ENCODE measurements at places on chromosomes 5 and 9.

DNA sequence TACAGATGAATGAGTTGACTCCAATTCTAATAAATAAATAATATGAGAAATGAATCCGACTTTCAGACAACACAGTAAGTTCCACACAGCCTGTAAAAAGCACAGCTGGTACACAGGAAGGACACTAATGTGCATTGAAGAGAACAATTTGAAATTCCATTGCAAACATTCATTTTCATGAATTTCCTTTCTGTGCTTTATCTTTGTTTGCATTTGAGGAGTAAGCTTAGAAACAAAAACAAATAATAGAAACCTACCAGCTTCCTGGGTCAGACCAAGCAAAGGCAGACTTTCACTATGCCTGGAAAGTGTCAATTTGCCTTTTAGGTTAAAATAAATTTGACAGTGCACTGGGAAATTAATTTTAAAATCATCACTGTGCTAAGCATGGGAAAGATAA, 143.8 kb upstream of the VLDLR start:
- no peak for DNase-seq

DNA sequence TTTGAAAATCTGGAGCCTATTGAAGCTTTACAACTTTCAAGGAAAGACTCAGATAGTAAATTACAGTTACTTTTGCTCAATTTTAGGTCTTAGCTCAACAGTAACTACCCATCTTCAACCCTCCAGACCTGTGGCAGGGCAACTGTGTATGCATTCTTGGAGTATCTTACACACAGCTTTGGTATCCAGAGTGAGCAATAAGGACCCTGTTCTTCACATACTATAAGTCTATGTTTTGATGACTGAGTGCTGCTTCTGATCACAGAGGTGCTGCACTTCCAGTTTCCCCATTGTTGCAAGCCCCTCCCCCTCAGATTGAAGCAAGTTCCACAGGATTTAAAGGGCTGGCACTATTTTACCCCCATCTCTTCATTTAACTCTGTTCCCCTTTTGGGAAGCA, 737.4 kb upstream of the GRAMD2B start:
- DNase-seq: no peak

DNA sequence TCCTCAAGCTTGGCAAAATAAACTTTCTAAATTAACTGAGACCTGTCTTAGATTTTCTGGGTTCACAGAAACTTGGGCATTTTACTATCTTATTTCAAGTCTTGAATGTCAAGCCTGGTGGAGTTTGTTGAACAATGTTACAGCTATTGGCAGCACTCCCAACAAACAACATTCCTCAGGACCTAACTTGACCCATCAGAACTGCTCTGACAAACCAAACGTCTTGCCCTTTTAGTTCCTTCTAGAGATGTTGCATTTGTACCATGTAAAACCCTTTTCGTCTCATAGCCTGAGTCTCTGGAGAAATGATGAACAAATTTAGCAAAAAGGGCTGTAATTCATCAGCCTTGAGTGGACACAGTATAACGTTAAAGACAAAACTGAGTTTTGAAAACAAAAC, 51.1 kb downstream of the GNA14 start:
- no peak for DNase-seq

DNA sequence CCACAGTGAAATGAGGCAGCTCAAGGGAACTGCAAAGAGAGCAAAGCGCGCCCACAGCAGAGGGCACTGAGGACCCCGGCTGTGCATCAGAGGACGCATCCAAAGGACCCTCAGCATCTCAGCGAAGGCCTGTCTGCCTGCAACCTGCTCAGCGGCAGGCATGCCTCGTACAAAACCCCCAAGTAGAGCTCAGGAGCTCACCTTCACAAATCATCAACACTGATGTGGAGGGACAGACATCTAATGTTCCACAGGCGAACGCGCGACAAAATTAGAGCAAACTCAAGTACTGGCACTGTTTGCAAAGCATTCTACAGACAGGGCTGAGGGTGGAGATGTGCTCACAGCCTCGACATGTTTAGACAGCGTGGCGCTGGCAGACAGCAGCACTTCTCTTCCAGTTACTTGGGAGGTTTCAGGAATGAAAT, 81.0 kb downstream of the DCP2 start:
- no peak for DNase-seq

DNA sequence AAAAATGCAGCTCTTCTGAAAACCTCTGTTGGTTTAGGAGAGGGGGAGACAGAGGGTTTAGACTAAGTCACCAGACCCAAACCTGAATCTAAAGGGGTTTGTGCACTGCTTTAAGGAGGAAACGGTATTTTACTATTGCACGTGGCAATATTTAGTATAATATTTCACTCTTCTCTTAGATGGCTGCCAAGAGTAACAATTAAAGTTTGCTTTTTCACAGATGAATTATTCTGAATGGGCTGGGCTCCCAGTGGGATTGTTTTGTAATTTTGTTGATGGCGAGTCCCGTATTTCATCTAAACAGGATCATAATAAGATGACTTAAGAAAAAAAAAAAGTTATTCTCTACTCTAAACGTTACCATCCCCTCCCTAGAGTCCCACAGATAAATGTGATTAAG, 245.4 kb downstream of the PCSK5 start:
- DNase-seq: no peak

DNA sequence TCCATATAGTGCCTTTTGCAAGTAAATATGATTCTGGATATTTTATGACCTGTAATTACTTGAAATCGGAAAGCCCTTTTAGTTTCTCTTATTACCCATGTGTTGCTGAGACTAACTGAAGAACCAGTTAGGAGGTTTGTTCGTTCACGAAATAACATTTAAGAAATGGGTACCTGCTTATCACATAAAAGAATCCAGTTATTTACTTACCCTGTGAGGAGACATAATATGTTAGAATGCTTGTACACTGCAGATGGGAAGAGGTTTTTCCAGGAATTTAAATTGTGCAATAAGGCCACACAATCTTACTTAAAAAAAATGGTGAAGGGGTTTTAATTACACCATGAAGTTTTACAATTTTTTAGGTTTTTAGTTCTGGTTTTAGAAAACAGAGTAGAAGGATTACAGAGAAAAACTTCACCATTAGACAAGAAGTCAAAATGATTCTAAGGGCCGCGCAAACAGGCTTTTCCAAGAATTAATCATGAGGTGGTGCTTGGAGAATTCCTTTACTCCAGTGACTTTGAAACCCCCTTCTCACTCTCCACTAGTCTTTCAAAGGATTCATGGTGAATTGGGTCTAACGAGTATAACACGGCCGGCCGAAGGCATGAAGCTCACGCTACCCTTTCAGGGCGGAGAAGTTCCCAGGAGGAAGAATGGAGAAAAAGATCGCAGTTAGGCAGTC, 1.1 kb upstream of the PTGER4 start:
- no peak for DNase-seq

DNA sequence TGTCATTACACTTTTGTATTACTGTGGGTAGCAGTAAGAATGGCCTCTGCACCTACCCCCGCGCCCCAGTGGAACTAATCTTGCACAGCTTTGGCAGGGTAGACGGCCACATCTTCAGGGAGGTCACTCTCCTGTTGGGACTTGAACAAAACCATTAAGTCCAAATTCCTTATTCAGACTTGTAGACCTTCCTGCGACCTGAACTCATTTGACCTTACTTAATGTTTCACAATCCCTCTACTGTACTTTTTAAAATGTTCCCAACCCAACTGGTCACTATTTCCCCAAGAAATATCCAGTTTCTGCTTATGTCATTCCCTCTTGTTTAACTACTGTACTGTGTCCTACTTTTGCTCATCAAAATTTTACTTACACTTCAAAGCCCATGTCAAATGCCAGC, 5.3 kb upstream of the FAM120AOS start:
- DNase-seq: no peak

- no peak for DNase-seq
These were observed 292.9 kb downstream of the NR3C1 start for GRCh38 chr5:143110591-143110990.

DNA sequence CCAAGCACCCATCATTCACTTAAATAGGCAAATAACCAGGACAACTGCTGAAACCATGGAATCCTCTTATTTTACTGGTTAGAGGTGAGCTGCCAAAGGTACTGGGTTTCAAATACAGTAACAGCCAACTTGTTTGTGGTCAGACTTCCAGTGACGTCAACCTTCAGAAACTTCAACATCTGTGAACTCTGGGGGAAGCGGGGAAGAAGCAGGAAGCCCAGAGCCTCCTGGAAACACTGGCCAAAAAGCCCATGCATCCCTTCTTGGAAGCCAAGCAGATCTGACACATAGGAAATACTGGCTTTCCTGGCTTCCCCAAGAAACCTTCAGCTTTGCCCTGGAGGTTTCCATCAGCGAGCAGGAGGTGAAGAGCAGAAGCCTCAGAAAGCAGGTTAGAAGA, 4.9 kb upstream of the FRRS1L start:
- no peak for DNase-seq

DNA sequence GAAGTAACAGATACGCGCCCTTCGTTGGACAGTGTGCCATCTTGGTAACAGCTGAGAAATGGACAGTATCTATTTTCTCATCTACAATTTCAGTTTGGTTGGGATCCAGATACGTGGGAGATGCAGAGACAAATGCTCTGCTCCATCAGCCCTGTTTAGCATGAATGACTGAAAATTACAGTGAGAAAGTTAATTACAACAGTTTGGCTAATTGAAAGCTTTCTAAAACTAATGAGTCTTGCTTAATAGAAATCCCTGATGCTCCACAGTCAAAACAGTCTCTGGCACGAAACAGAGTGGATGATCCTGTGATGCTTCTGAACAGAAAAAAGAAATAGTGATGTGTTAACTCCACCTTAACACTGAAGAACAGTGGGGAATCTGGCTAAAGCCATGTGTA, 140.2 kb downstream of the DNAH5 start:
- no peak for DNase-seq

DNA sequence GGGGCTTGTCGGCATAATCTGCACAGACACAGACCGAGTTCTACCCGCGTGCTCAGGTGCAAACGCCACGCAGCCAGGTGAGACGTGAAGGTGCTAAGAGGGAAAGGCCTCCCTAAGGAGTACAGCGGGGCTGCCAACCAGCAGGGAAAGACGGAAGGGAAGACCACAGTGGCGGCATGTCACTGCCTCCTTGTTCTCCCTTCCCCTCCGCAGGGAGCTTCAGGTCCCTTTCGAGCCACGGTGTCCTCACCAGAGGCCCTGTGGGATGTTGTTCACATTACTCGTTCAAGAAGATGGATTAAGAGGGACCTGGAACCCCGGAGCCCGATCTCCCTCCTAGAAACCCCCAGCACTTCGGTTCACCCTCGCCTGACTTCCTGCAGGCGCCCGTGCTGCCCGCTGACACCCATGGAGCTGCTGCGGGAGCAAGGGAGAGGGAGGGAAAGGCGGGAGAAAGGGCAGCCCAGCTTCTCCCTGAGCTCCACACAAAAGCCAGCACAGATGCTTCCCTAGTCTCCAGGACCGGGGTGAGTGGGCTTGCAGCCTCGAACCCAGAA, 686 bp downstream of the BRD9 start:
- peak; percentile 18 for DNase-seq

GRCh38 chr5:119269061-119269944, 86.5 kb upstream of the TNFAIP8 start:
- peak; percentile 51 for DNase-seq

GRCh38 chr9:119366909-119367682, 2.1 kb downstream of the BRINP1 start:
- no peak for DNase-seq

Measured in Calu3 (cell line).